Hematopoietic multipotent progenitor cell treated with erythropoietin and hydrocortisone succinate and interleukin-3 and kit ligand, for 8 days (in vitro differentiated cells): ENCODE measurements at places on chromosomes 5 and 9.
A peak's percentile ranks its signal among the peaks of the same experiment; 100 is the strongest.

- DNase-seq, result no peak
Measured at GRCh38 chr9:4657426-4658159, 4.5 kb upstream of the PLPP6 start.

DNA sequence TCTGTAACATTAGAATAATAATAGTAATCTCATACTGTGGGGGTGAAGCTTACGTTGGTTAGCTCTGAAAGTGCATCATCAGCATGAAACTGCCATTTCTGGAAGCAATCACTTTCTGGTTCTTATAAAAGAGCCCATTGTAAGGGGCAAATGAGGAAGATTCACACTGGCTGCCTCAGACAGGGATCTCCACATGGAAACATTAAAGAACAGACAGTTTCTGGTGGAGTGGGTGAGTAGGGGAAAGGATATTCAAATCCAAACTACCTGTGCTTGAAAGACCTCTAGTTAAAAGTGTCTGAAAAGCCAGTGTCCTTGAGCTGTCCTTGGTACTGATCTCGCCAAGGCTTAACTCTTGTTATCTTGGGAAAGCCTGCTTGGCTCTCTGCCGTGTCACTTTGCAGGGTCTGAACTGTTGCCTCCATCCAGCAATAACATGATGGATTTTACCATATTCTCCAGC, 19.1 kb upstream of the SLC31A2 start:
- DNase-seq, result peak; percentile 56

DNA sequence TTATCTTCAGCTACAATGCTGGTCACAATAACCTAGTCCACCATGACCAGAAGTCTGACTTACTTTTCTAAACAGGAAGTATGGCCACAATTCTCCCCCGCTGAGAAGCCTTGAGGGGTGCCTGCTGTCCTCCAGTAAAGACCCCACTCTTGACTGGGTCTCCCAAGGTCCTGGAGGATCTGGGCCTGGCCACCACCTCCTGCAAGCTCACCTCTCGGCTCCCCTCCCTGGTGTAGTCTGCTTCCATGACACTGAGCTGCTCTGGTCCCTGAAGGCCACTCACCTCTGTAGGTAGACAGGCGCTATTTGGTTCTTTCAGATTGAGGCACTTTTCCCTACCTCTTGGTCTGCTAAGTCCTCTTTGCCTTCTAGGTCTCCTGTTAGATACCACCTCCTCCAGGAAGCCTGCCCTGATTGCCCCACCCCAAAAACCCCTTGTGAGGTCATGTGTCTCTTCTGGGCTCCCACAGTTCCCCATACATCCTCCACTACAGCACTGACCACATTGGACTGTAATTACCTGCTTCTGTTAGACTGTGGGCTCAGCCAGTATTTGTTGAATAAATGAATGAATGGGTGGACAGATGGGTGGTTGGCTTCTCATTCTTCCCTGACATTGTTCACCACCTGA, 62.6 kb upstream of the IER5L start:
- no peak for DNase-seq

- peak; percentile 16 for DNase-seq
Measured at GRCh38 chr5:171633776-171634470, 151.7 kb upstream of the SMIM23 start.
